Left kidney (tissue), 8 donors: ENCODE measurements at places on chromosomes 4 and X. TPM values are rescaled to one million over a fixed set of nuclear protein-coding genes. Genes with fewer than 3 reads are reported as not detected.

- DNase-seq = no peak
Observed at GRCh38 chrX:37894725-37895124, 47.4 kb upstream of the DYNLT3 start.

- no peak for DNase-seq
Observed at GRCh38 chrX:110665223-110666002, 130.2 kb downstream of the CHRDL1 start.

DNA sequence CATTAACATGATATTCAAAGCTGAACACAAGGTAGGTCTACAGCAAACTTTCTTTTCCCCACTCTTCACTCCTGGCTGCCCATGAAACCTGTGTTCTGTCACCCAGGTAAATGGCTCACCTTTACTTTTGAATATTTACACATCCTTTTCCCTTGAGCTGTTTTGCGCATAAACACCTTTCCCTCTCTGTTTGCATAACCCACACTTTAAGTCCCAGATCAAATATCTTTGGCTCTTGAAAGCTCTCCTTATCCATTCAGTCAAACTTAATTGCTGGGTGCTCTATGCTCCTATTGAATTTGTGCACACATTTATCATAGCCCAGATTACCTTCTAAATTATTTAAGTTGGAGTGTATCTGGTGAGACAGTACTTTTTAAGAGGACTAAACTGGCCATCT is 51.7 kb upstream of the ATP8A1 start:
- no peak for DNase-seq

DNA sequence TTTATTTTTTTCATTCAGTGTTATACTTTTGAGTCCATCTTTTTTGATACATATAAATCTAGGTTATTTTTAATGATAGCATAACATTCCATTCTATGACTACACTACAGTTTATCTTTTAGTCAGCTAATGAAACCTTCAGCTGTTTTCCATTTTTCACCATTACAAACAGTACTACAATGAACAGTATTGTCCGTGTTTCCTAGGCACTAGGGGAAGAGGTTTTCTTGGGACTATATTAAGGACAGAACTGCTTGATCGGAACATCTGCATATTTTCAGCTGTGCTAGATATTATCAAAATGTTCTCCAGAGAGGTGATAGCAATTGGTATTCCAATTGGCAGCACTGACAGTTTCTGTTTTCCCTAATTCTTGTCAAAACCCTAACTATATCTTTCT is 44.3 kb upstream of the HCCS start:
- no peak for DNase-seq

- no peak for DNase-seq
Observed at GRCh38 chr4:129264008-129264657, 168.2 kb downstream of the C4orf33 start.

DNA sequence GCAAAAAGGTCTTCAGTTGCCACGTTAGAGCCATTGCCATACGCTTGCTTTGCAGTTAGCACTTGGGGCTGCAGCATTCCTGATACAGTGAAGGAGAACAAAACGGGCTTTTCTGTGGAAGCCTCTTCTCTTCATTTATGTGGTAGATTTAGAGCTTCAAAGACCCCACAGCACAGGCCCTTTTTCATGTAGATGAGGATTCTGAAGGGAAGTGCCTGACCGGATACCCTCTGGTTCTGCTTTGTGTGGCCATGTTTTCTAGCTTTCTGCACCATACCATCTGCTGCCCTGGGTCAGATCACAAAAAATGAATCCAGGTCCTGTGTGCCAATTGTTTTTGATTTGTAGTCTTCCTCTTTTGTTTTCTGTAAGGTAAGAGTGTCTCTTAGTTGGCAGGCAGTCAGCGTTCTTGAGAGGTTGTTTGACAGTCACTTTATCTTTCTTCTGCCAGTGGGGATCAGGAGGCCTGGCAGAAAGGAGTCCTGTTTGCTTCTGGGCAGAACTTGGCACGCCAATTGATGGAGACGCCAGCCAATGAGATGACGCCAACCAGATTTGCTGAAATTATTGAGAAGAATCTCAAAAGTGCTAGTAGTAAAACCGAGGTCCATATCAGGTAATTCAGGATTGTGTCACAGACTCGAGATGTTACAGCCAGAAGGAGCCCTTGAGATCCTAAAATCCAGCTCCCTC is 7.7 kb downstream of the LAP3 start:
- no peak for DNase-seq

DNA sequence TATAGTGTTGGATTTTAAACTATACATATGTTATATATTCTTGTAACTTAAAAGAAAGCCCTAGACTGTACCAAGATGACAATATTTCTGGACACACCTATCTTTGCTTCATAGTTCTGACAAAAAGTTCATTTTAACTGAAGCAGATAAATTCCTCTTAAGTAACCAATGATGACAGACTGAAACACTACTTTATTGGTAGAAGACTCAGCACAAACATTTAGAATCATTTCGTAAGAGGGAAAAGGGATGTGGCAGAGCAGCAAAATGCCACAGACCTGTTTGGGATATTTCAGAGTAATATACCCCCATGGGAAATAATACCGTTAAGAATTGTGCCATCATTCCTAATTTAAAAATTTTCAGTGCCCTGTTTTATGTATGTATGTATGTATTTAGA is 56.2 kb downstream of the APOO start:
- DNase-seq = no peak

GRCh38 chrX:10904220-10904619 is 206.9 kb upstream of the HCCS start:
- no peak for DNase-seq

DNA sequence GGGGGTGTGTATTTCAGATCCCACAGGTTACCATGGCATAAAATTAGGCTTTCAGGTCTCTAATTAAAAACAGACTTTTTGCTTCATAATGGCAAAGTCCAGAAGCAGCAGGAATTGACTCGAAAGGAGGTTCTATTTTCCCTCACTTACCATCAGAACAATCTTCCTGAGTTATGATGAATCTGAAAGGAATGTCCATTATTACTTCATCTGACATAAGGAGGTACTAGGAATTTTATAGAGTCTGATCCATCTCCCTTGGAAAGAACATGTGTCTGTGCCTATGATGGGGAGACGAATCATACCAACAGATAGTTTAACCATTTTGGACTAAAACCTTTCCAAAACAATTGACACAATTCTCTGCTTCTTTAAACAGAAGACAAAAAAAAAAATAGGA is 206.3 kb upstream of the FGF13 start:
- no peak for DNase-seq

- DNase-seq = no peak
Observed at GRCh38 chr4:144894573-144894972, 203.4 kb downstream of the ANAPC10 start.

DNA sequence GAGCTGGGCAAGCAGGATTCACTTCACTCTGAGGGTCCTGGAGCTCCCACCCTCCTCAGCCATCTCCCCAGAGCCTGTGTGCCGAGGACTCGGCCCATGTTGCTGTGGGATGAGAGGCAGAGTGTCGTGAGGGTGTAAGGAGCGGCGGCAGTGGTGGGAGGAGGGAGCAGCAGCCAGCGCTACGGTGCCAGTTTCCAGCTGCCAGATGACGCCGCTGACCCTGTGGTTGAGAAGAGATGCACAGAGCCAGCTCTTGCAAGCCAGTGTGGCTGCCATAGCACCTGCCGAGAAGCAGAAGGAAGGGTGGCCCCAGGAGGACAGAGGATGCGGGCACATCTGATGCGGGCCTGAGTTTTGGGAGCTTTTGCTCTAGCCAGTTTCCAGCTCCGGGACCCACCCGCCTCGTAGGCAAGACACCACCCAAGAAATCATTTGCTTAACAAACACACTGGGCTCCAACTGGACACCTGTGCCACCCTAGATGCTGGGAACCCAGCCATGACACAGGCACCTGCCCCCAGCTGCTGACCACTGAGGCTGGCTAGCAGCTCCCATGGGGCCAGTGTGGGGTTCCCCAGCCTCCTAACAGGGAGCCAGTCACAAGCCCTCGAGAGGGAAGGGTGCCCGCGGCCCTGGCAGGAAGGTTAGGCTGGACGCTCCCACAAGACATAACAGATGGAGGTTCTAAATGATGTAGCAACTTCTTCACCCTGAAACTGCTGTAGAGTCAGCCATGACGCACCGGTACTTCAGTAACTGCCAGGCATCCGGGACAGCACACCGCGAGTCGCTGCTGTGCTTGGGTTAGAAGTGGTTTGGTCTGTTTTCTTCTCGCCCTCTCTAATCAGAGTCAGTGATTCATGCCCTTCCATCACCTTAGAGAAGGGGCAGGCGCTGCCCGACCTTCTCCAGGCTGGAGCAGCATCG is 8.9 kb downstream of the MSANTD1 start:
- no peak for DNase-seq

GRCh38 chr4:95889662-95890061 is 49.8 kb downstream of the PDHA2 start:
- no peak for DNase-seq

GRCh38 chrX:150522494-150522893 is 45.9 kb upstream of the MTM1 start:
- DNase-seq = no peak

Gene BEX2
- 93.2 TPM for polyA plus RNA-seq

Gene NUDT11
- polyA plus RNA-seq = 14.8 TPM
